ENCODE measurements at places on chromosomes 11 and 22.

GRCh38 chr11:106202935-106203620 lies 125.6 kb downstream of the AASDHPPT start:
- DNase-seq = no peak

DNA sequence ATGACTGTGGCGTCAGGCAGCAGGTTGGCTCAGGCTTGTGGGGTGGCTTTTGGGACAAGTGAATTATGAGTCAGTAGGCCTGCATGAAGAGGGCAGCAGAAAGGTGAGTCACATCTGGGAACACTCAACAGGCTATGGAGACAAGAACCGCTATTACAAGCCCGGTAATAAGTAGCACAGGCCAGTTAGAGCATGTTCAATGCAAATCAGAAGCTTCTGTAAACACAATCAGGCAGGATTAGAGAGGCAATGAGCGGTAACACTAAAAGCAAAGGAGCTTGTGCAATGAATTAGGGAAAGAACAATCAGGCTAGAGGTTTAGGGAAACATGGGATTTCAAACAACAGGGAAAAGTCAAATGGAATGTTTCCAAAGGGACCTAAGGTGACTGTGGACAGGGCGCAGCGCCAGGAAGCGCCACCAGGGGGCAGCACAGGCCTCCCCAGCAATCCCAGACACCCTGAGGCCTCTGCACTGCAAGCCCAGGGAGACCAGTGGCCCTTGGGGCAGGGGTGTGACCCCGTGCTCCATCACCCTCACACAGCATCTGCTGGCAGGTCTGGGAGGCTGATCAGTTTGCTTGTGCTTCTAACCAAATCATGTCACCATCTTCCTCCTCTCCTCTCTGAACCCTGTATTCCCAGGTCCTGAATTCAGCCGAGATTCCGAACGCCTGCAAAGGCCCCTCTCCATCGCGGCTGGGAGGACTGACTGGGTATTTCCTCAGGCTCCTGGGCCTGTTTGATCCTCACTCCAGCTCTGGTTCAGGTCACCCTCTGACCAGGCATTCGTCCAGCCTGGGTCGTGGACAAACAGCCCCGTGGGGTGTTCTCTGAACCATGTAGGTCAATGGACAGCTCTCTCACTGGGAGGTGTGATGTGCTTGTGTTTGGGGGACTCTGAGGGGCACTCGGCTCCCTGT lies 50.0 kb downstream of the C11orf58 start:
- no peak for DNase-seq

GRCh38 chr22:50403701-50404101 lies 60.6 kb downstream of the PPP6R2 start:
- no peak for DNase-seq

DNA sequence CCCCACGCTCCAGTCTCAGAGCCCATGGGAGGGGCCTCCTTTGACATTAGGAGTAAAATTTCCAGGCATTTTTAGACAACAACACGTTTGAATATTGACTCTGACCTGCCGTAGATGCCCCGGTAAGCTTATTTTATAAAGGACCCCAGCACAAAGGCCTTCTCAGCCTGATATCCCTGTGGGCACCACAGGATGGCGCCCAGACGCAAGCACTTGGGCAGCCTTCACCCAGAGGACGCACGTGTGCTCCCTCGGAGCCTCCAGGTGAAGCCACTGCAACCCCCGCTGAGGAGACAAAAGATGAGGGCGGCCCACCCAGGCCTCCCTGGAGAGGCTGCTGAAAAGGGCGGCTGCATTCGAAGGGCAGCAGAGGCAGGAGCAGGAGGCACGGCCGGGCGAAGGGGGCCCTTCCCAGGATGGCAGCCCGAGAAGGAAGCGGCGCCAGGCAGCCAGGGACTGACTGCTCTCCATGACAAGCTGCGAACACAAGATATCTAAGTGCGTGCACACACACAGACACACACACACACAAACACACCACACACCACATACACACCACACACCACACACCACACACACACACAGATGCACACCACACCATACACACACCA lies 15.2 kb upstream of the TH start:
- DNase-seq = peak; percentile 18

DNA sequence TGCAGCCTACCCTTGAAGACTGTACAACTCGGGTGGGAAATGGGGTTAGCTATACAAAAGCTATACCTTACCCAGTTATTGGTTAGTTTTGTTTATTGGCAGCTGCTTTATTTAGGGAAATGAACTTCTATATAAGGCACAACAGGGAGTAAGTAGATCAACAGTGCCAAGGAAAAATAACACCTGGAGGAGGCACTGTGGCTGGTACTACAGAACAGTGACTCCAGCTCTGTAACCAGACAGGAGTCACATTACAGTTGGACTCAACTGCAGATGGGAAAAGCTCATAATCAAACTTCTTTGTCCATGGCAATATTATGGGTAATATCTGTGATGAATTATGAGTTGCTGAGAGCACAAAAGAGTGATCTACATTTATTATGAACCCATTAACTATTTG lies 14.0 kb downstream of the P4HA3 start:
- no peak for DNase-seq

- no peak for DNase-seq
Observed at GRCh38 chr11:115557681-115558080, 53.5 kb upstream of the CADM1 start.

GRCh38 chr11:94786264-94787126 lies 18.3 kb downstream of the AMOTL1 start:
- DNase-seq = no peak

- no peak for DNase-seq
Observed at GRCh38 chr11:87081358-87081757, 43.6 kb downstream of the TMEM135 start.

- DNase-seq = no peak
Observed at GRCh38 chr11:76661306-76661751, 9.2 kb downstream of the LRRC32 start.

GRCh38 chr11:34787895-34788294 lies 128.3 kb downstream of the APIP start:
- no peak for DNase-seq

DNA sequence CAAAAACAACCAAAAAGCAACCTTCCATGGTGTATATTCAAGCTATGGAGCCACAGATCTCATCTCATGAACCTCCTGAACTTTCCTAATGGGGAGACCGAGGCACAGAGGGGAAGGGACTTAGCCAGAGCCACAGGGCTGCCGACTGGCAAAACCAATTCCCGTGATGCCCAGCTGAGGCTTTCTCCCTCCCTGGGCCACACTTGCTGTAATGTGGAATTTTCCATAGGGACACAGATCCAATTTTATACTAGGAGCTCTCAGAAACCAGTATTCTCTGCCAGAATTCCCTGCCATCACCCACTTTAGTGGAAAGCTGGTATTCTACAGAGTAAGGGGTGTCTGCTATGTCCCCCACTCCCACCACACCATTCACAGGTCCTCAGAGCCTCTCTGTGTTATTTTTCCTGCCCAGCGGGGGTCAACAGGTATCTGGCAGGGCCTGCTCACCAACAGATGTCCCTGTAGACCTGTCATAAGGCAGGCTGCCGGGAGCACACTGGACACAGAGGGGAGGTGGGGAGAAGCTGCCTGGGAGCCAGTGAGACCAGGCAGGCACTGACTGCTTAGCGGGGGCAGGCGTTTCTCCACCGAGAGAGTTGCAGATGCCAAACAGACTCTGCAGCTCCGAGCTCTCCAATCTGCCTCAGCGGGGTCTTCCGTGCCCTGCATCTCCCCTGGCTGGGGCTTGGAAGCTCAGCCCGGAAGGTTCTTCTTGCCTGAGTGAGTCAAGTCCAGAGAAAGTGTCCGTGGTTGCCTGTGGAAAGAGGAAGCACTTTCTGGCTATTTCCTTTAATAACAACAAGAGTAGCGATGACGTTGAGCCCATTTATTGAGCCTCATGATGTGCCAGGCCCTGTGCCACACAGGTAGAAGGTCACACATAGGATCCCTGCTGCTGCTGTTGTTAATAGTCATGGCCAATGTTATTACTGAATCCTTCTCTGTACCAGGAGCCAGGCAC lies 26.3 kb downstream of the RPS6KA4 start:
- DNase-seq = no peak

DNA sequence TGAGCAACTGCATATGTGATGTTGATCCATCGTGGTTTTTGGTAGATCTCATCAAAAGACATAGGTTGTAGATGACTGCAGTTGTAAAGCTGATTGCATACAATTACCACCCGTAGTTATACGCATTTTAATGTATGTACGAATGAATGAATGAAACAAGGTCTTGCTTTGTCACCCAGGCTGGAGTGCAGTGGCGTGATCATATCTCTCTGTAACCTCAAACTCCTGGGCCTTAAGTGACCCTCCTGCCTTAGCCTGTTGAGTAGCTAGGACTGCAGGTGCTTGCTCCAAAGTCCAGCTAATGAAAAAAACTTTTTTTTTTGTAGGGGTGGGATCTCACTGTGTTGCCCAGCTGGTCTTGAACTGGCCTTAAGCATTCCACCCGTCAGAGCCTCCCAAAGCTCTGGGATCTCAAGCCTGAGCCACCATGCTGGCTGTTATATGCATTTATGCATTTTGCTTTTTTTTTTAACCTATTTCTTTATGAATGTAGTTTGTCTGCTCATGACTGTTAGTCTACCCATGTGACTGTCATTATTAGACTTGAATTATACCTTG lies 53.5 kb downstream of the PPP6R3 start:
- DNase-seq = no peak

DNA sequence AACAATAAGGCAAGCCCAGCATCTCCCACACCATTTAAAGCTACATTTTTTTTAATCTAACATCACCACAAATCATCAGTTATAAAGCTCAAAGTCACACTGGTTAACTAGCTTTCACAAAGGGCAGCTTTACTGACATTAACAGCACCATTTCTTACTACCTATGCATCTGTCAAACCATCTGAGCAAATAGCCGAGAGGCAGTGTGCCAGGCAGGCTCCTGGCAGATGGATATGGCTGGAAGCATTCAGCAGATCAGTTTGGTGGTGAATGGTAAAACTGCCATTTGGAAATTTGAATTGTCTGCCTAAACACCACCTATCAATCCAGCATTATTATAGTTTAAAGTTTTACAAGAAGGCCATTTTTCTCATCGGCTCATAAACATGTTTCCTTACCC lies 131.2 kb downstream of the TTC28 start:
- DNase-seq = no peak

DNA sequence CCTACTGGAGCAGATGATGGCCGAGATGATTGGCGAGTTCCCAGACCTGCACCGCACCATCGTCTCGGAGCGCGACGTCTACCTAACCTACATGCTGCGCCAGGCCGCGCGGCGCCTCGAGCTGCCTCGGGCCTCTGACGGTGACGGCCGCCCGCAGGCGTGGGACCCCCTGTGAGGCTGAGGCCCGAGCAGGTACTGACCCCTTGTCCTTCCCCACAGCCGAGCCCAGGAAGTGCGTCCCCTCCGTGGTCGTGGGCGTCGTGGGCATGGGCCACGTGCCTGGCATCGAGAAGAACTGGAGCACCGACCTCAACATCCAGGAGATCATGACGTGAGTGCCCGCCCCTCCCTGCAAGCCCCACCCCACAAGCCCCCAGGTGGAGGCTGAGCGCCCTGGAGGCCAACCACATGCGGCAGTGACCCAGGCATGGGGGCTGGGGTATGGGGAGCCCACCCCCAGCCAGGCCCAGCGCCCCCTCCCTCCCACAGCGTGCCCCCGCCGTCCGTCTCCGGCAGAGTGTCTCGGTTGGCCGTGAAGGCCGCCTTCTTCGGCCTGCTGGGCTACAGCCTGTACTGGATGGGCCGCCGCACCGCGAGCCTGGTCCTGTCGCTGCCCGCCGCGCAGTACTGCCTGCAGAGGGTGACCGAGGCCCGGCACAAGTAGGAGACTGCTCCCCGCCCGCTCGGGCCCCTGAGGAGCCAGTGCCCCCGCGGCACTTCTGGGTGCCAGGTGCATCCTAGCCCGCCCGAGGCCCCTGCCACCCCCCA lies 2.8 kb upstream of the SELENOO start:
- DNase-seq = no peak

DNA sequence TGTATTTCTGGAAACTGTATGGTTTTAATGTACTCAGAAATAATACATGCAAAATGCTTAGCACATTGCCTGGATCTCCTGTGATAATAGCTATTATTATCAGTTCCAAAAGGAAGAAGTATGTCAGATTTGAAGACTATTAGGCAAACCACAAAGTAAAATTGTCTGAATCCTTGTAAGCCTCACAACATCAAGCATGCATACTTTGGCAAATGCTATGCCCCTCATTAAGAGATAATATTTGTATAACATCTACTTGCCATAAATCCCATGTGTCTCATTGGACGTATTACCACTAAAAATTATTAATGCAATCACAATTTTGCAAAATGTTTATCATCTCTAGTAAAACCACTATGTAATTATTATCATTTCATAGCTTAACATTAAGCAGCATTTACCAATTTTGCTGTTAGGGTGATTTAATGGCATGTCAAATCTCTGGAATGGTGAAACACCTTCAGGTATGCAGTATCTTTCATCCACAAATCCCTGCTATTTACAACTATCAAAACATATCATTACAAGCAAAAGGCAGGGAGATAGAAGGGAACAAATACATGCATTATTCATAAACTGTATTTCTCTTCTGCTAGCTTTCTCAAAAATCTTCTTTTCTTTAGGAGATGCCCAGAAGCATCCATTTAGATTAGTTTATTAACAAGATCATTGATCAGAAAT lies 974.6 kb upstream of the RAG2 start:
- no peak for DNase-seq

DNA sequence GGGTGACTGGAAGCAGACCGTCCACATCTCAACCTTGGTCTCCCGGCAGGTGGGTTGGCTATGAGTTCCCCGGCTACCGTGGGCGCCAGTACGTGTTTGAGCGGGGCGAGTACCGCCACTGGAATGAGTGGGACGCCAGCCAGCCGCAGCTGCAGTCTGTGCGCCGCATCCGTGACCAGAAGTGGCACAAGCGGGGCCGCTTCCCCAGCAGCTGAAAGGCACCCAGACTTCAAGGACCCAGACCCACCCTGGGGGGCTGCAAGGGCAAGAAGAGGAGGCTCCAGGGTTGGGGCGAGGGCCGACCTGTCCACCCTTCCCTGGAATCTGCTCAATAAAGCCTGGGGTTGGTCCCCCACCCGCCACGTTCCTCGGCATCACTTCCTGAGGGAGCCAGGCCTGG lies 7.3 kb downstream of the CRYBB3 start:
- no peak for DNase-seq

DNA sequence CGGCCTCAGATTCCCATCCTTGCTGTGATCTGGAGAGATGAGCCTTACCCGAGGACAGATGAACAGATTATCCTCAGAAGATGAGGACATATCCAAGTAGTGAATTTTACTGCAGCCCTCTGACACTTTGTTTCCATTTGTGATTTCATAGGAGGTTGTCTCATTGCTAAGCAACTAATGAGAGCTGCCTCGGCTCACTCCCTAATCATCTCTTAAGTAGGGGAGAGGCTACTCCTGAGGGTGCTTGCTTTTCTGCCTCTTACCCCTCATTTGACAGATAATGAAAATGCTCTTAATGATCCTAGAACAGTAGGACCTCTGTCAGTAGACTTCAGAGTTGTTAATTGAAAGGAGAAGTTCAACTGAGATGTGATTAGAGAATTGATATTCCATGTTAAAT lies 150.9 kb downstream of the TBC1D22A start:
- no peak for DNase-seq

DNA sequence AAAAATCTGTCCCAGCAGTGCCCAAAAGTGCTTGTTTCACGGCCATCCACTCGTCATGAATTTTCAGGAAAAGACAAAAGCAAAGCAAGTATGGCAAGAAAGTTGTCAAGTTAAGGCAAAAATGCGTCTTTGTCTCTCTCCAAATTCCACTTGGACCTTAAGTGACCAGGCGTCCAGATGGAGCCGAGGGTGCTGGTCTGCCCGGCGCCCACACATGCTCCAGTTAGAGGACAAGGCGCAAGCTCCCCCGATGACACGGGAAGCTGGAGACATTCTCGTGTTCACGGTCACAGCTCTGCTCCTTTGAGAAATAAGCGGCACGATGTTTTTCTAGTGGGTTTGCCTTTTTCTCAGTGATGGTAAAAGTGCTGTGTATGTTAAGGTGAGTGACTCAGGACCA lies 219.0 kb downstream of the BRD1 start:
- no peak for DNase-seq
